GM18507 (cell line): ENCODE measurements at places on chromosomes 5 and 9.

- no peak for DNase-seq
Observed at GRCh38 chr9:117180896-117181445, 233.9 kb downstream of the ASTN2 start.

DNA sequence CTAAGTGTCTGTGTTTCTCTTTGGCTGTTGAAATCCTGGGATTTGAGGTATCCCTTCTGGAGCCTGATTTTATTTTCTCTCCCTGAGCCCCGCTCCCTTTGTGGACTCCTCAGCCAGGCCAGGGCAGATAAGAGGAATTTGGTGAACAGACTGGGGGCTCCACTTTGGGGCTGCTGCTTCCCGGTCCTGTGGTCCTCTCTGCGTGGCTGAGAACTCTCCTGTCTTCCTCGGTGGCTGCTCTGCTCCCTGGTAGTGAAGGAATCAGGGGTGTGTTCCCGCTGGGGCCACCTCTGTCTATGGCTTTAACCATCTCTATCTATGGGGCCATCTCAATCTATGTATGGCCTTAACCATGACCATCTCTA is 71.7 kb upstream of the SH3PXD2B start:
- DNase-seq = no peak

DNA sequence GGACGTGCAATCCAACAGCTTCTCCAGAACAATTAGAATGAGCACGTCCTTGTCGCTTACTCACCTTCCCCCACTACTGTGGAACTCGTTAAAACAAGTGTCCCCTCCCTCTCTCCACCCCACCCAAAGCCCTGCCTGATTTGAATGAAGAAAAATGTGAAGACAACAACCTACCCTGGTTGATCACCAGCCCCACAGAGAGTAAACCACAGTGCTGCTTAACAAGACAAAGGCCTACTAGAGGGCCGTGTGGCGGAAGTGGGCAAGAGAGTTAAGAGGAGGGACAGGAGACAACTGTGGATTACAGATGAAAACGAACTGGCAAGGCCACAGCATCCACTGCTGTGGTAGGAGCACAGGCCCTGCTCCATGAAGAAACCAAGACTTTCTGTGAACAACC is 51.1 kb downstream of the CDK5RAP2 start:
- DNase-seq = no peak

DNA sequence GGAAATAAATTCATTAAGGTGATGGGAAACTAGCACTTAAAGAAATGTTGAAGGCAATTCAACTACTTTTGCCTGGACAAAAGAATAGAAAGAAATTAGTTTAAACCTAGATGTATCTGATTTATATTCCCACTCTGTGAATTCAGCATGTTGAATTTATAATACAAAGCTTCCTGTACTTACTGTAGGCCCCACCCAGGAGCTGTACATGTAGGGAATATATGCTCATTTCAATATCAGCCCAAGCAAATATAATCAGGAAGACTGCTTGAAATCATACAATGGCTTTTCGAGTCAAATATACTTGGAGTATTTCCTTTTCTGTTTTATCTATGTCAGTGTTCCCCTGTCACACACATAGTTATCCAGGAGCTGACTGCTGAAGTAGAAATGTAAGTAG is 102.1 kb downstream of the OTULIN start:
- no peak for DNase-seq

DNA sequence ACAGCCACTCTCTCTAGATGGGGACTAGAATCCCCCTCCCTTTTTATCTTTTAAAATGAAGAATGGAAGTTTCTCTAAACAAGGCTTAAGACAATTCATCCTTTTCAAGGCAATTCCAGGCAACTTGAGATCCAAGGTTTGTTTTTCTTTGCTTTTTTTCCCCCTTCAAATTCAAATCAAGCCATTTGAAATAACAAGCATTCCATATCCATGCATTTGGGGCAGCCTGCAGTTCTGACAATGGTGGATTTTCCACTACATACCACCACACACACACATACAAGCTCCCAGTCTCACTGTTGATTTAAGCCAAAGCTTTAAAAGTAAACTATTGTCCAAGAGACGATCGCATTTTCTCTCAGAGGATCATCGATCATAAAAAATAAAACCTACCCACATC is 424 bp downstream of the INSYN2B start:
- no peak for DNase-seq

GRCh38 chr9:111063332-111063731 is 25.1 kb upstream of the LPAR1 start:
- no peak for DNase-seq

- DNase-seq = no peak
Observed at GRCh38 chr5:5665225-5666075, 243.0 kb downstream of the ICE1 start.

- DNase-seq = no peak
Observed at GRCh38 chr5:89083791-89084190, 200.8 kb upstream of the MEF2C start.

- no peak for DNase-seq
Observed at GRCh38 chr9:116389541-116390302, 236.1 kb downstream of the PAPPA start.

- no peak for DNase-seq
Observed at GRCh38 chr5:180205916-180206315, 3.1 kb downstream of the RASGEF1C start.

DNA sequence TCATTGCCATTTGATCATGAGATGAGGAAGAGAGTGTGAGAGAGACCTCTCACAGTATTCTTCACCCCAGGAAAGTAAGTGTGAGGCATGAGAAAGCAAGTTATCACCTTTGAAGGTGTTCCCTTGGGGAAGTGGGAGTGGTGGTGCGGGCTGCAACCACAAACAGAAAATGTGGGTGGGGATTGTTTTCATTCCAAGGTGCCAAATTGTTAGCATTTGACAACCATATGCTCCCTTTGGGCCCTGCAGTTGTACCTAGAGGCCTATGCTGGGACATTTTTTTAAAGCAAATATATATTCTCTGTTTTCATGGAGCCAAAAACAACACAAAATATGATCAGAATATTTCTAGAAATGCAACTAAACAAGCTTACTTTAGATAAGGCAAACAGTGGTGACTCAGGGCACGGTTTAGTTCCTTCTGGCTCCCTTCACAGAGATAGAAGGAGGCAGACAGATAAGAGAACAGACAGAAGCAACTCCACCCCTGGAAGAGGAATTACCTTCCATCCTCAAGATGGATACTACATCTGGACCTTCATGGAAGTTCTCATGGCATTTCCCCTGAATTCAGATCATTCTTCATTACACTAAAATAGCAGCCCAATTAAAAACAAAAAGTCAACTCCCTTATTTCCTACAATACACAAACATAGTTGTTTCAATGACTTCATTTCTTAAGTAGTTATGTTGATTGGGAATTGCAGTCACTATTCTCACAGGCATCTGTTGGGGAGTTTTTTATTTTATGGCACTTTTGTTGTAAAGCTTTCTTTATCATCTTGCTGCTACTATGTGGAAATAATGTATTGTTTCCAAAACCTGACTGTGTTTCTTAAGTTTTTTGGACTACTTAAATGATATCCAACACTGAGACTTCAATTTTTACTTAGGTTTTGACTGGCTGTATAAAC is 416.6 kb downstream of the PLK2 start:
- DNase-seq = no peak

- DNase-seq = no peak
Observed at GRCh38 chr9:125066839-125067619, 76.3 kb downstream of the SCAI start.

GRCh38 chr5:135341016-135341666 is 57.9 kb downstream of the MACROH2A1 start:
- no peak for DNase-seq

GRCh38 chr5:143153332-143154119 is 250.0 kb downstream of the NR3C1 start:
- DNase-seq = no peak

GRCh38 chr5:158055111-158055501 is 196.2 kb upstream of the CLINT1 start:
- DNase-seq = no peak

DNA sequence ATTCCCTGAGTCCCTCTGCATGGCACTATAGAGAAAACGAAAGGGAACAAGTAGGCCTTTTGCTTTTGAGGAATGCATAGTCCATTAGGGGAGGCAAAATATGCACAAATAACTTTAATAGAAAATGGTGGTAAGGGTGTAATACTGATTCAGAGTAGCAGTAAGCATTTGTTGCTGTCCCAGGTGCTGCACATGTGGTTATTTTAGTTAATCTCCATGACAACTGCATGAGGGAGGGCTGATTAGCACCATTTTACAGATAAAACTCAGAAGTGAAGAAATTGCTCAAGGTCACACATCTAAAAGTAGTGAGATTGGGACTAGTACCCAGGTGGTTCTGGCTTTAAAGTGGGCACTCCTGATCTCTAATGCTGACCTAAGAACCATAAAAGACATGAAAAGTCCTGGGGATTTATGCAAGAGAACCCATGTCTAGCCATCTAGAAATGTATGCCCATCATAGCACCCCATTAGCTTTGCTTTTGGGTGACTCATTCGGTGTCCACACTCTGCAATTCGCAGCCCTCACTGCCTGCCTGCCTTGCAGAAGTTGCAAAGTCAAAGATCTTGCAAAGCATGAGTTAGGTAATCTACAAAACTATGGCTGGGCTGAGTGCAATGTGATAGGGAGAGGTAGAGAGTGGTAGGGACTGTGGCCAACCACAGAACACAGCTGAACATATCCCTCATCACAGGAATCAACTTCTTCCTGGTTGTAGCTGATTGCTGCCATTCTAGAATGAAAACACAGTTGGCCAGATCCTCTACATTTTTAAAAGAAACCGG is 195.2 kb downstream of the PTTG1 start:
- no peak for DNase-seq

DNA sequence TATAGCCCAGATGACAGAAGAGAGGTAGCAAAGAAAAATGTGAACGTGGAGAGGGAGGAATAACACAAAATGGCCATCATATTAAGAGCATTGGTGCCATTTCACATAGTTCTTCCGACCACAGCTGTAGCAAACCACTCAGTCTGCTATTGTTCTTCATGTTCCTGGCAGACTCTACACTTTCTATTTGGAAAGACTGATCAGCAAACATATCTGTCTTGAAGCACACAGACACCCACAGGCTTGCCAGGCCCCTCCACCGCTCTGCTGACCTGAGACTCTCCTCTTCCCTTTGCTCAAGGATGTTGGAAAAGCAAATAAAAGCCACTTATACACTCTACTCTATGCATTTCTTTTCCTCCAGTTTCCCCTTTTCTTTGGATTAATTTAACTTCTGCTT is 298.0 kb downstream of the FBXL7 start:
- DNase-seq = no peak

GRCh38 chr5:175878544-175879438 is 7.4 kb downstream of the CPLX2 start:
- DNase-seq = no peak

GRCh38 chr5:143571642-143572624 is 168.4 kb upstream of the NR3C1 start:
- no peak for DNase-seq

GRCh38 chr5:89071101-89071940 is 188.3 kb upstream of the MEF2C start:
- DNase-seq = peak; percentile 29

DNA sequence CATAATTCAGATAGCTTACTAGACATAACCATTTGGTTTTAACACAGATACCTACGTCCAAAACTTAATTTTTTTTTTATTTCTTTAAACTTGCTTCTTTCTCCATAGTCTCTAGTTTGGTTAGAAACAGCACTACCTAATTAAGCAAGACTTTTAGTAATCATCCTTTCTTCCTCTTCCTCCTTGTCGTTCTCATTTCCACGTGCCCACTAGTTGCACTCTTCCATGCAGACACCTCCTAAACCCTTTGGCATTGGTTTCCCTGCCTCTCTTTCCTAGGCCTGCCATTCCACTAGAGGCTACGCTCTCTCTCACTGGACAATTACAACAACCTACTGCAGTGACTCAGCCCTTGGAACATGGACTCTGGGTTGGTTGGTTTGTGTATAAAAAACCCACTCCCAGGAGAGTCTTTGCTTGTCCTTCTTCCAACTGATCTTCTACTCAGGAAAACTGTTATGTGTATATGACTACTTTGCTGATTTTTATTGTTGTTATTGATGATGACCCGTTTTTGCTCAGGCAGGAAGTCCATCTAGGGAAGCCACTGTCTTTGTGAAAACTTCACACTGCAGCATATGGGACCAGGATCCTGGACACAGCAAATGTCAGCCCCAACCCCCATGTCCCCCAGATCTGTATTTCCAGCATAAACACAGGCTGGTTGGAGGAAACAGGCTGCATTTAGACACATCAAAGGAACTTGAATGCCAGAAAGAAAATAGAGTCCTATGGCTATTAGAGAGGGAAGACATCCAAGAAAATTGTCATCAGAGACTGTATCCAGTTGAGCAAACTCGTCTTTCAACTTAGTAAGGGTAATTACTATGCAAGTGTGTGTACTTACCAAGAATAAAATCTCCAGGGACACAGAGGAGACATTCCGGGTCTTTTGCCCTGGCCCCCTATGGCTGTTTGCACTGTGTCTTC is 503.2 kb downstream of the GADD45G start:
- no peak for DNase-seq
